ENCODE measurements at places on chromosomes 6 and 20.
A peak's percentile ranks its signal among the peaks of the same experiment; 100 is the strongest.

DNA sequence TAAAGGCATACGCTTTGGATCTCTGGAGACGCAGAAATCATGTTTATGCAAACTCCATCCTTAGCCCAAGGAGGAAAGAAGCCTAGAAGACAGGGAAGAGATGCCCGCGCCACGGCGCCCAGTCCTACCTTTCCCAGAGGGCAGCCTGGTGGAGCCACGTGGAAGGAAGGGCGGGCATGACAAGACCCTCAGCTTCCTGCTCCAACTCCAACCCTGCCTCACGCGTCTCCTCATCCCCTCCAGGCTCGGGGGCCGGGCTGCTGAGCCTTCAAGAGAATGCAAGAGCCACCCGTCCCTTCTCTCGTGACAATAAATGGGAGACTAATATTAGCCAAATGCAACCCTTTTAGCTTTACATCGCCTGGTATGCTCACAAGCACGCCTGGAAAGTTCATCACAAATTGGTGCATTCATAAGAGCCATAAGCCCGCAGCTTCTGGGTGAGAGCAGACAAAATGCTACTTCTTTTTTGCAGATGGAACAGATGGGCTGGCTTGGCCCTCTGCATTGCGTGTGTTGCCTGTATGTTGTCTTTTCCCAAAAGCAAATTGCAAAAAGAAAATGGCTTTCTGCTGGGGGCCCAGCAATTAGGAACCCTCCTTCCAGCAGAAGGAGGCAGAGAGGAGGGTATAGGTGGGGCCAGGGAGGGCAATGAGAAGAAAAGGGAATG lies 8.2 kb upstream of the NTSR1 start:
- no peak for DNase-seq

- DNase-seq: peak; percentile 68
These were observed 51.9 kb downstream of the GCLC start for GRCh38 chr6:53492860-53493634.

- DNase-seq: peak; percentile 63
These were observed 34.1 kb upstream of the HLA-DQB1 start for GRCh38 chr6:32700391-32701040.

GRCh38 chr6:32968867-32969684 lies 682 bp downstream of the BRD2 start:
- DNase-seq: peak; percentile 54

- DNase-seq: no peak
These were observed 286.2 kb upstream of the RNF217 start for GRCh38 chr6:124676033-124676432.

Measured in kidney capillary endothelial cell (primary cell).